ENCODE measurements at places on chromosomes 3 and 15.

- DNase-seq: no peak
Measured at GRCh38 chr3:18234717-18235335, 190.3 kb downstream of the SATB1 start.

DNA sequence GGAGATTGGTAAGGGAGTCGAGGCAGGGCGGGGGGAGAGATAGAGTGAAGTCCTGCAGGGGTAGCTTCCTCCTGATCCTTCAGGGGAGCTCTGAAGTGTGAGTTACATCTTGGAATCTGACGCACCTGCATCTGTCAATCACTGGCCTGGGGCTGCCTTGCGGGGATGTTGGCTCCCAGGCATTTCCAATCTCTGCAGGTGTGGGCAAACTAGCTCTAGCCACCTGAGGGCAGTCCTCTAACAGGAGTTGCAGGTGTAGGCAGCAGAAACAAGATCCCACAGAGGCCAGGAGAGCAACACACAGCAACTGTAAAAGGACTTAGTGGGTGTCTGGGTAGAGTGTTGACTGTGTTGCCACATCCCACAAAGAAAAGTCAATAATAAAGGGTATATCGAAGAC, 63.6 kb downstream of the ZNF621 start:
- no peak for DNase-seq

GRCh38 chr3:191235331-191236314, 36.6 kb downstream of the OSTN start:
- no peak for DNase-seq

GRCh38 chr15:58555162-58556027, 123.6 kb downstream of the LIPC start:
- DNase-seq: no peak

DNA sequence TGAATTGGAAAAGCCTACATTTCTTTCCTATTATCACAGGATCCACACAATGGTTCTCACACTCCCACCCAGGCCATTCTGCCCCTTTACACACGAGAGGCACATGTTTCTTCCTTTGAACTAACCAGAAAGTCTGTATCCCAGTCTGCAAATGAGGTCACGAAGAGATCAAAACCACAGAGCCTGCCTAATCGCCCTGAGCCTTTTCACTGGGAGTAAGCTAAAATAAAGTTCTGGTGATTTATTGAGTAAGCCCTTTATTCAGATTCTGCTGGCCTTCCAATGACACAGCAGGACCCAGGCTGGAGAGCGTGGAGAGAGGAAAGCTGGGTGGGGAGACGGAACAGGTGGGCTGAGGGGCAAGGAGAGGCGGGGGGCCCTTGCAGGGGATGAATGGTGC, 78.7 kb downstream of the ATP1B3 start:
- no peak for DNase-seq

DNA sequence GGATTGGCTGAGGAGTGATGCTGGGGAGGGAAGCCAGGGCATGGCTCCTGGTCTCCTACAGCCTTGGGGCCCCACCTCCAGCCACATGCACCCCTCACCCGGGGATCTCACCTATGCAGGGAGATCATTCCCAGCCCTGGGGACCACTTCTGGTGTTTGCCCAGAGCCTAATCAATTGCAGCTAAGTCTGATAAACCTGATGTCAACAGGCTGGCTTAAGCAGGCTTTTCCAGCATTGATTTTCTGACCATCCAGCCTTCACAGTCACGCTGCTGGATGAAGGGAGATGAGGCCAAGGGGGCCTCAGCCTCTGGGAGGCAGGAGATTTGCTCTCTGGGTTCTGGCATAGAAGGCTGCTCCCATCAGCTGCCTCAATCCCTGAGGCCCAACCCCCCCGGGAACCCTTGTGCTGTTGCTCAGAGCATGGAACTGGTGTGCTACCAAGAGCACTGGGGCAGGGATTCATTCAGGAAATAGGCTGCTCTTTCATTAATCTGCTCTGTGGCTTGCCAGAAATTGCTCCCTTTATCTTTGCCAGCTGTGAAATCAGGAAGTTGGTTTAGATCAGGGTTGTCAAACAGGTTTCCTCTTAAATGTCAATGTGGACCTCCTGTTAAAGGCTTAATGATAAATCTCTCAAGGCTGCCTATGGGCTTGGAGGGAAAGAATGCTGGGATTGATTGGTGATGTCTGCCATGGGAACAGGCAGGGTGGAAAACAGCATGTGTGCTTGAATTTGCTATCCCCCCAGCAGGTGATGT, 19.0 kb downstream of the FAM3D start:
- no peak for DNase-seq

DNA sequence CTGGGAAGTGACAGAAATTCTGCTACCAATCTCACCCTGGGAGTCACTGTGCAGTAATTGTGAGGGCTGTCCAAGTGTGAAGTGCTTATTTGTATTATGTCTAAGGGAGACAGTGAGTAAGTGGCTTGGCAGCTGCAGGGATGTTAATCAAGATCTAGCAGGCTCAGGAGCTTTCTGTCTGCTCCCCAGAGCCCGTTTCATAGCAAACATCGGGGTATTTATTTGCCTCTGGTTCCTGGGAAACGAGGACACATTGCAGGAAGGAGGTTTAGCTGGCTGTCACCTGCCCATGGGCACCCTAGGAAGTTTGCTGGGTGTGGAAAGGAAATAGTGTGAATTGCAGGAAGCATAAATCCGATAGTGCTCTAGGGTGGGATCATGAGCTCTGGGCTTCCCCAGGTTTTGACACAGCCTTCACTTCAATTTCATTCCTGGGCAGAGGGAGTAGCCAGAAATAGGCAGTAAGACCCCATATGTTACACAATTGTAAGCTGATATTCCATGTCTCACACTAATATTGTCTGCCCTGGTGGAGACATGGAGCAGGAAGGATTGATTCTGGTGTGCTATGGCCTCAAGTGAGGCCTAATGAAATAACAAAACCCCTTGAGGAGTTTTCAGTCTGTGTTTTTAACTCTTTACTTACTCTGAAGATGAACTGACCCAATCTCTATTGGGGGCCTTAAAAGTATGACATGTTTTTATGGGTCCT, 74.1 kb upstream of the MITF start:
- DNase-seq: no peak

DNA sequence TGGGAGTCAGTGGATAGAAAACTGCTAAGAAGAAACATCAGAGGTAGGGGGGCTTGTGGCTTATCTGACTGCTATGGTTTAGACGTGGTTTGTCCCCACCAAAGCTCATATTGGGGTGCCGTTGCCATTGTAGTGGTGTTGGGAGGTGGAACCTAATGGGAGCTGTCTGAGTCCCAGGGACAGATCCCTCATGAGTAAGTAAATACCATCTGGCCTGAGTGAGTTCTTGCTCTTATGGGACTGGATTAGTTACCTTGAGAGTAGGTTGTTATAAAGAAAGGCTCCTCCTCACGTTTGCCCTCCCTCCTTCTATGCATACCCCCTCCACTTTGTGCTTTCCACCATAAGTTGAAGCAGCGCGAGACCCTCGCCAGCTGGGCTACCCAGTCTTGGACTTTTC, 53.4 kb upstream of the VILL start:
- DNase-seq: no peak

DNA sequence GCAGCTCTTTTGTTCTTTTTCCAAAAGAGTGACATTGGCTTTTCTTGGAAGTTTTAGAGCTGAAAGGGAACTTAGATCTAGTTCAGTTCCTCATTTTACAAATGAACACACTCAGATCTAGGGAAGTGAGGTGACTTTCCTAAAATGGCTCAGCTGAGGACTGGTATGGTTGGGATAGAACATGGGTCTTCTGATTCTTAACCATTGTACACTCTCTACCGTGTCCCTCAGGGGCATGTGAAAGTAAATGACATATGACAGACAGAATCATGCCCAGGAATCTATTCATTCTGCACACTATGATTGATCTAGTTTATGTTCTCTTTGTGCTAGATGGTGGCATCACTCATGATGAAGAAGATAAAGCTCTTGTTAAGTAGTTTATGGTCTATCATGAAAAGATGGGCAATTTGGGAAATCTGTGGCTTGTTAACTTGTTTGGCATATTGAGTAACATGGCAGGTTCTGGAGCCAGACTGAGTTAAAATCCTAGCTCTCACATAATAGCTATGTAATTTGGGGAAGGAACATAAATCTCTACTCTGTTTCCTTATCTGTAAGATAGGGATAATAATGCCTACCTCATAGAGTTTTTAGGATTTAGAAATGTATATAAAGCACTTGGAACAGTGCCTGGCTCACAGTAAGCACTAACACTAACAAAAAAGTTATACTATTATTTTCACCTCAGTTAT, 30.9 kb downstream of the UBE2E1 start:
- DNase-seq: no peak

GRCh38 chr15:66608159-66608558, 42.4 kb upstream of the LCTL start:
- DNase-seq: no peak

DNA sequence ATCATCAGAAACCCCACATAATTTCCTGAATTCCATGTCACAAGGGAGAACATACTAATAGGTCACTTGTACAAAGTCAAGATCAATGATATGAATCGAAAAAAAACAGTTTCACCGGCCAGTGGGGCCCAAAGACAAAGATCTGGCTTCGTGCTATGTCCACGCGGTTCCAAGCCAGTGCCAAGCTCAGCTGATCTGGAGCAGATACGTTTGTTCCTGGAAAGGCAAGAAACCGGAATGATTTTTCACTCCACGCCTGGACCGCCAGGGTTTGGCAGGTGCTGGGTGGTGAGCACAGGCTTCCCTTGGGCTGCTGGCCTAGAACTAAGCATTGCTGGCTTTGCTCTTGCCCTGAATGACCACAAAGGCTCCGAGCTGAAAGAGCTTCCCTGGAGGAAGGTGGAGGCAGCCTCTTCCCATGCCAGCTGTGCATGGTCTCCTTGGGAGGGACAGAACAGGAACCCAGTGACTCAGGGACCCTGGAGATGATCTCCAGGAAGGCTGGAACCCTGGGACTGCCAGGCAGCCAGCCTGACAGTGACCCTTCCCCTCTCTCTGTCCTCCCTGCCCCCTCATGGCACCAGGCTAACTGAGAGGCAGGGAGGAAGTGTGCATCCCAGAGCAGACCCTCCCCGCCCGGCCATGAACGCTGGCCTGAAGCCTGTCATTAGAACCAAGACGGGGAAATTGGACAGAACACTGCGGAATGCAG, 40.9 kb downstream of the TRPM1 start:
- DNase-seq: no peak

GRCh38 chr15:29635513-29636098, 186.7 kb downstream of the TJP1 start:
- DNase-seq: no peak

GRCh38 chr15:49235446-49236124, 65.5 kb downstream of the GALK2 start:
- DNase-seq: peak; percentile 4

DNA sequence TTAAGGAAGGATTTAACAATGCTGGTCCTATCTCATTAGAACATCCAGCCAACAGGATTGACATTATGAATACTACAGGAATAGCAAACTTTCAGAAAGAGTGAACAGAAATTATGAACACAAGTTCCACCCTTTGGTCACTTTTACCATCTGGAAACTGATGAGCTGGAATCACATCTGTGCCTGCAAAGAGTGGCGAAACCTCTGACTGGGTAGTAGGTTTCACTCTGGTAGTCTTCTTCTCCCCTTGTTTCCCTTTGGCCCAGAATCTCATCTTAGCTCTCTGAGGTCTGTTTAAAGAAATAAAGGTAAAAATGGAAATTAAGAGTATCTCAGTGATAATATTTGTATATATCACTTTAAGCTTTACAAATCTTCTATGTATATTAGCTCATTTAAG, 73.1 kb downstream of the NR2E3 start:
- no peak for DNase-seq

DNA sequence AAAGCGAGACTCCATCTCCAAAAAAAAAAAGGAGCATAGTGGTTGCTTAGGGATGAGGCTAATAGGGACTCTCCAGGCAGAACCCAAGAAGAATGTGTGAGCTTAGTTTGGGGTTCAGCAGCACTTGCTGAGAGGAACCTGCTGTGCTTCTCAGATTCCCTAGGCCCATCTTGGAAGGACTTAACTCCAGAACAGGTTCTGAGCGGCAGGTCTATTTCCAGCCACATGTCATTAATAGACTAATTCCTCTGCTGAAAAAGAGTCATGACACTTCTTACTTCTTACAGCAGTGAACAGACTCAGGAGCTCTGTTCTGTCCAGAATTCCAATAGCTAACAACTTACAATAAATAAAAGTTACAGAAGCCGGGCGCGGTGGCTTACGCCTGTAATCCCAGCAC, 22.5 kb downstream of the RHOA start:
- DNase-seq: no peak

DNA sequence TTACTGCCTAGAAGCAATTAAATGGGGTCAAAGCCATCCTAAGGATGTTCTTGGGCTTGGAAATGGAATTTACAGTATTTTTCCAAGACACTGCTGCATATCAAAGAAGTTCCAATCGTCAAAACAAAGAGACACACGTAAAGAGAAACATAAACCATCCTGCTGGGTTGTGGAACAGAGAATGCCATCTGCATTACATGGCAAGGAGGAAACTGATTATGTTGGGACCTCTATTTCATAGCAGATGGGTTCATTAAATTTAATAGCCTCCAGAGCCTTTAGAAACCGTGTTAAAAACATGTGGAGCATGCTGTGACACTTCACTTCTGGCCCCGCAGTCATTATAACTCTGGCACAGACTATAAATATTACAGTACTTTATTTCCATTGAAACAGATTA, 154.6 kb downstream of the LRTM1 start:
- no peak for DNase-seq

- no peak for DNase-seq
Measured at GRCh38 chr3:4406746-4407568, 60.1 kb downstream of the SUMF1 start.

- no peak for DNase-seq
Measured at GRCh38 chr3:12148183-12148940, 10.3 kb downstream of the TIMP4 start.

All from T follicular helper cell (primary cell).